ENCODE measurements at places on chromosomes 1 and 21. TPM values are rescaled to one million over a fixed set of nuclear protein-coding genes. Genes with fewer than 3 reads are reported as not detected.

DNA sequence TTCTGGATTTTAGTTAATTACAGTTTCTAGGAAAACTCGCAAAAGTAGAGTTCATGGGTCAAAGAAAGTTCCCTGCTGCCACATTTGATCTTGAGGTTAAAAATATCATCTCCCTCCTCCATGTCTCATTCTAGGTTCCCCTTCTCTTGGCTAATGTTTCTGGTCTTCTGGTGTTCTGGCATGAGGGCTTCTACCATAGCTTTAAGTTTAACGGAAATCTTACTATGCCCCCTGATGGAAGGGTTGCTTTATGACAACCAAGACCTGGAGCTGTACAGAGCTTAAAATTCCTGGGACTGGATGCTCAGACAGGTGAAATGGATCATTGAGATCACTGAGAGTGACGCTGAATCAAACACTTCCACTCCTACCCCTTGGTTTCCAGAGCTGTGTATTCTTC, 1881.7 kb downstream of the MRPL39 start:
- no peak for DNase-seq

The KIF17 gene
- total RNA-seq, result 10.3 TPM

DNA sequence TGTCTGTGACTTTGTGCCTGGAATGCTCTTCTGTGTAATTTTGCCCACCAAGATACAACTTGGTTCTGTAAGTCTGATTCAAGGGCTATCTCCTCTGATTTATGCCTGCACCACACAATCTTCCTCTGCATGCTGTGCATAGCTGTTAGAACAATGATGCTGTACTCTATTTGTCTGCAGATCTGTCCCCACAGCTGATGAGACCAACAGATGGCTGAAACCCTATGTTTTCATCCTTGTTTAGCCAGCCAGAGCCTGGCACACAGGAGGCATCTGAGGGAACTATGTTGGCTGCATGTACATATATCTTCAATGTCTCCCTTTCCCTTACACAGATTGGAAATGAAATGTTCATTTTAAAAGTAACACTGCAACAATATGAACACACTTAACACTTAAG, 58.0 kb upstream of the ABCA4 start:
- DNase-seq, result no peak

The CCDC27 gene
- total RNA-seq, result not detected

The GMEB1 gene
- total RNA-seq, result 11.0 TPM

The RNU1-4 gene
- under 0.01 TPM for total RNA-seq

The OR14K1 gene
- not detected for total RNA-seq

GRCh38 chr1:192954705-192955265, 104.4 kb downstream of the UCHL5 start:
- no peak for DNase-seq

- DNase-seq, result no peak
Observed at GRCh38 chr1:42239555-42239954, 75.0 kb upstream of the GUCA2A start.

The TFF2 gene
- total RNA-seq, result not detected

DNA sequence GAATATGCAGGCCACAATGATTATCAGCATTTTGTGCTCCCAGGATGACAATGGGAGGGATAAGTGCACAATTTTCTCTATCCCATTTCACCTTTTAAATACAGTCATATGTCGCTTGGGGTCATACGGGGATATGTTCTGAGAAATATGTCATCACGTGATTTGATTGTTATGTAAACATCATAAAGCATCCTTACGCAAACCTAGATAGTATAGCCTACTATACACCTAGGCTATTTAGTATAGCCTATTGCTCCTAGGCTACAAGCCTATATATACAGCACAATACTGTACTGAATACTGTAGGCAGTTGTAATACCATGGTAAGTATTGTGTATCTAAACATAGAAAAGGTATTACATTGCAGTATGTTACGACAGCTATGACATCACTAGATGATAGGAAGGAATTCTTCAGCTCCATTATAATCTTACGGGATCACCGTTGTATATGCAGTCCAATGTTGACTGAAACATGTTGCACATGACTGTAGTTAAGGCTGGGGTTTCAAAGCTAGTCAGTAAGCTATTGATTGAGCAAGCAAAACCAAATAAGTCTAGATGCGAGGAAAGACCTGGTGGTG, 18.9 kb downstream of the RUSC1 start:
- no peak for DNase-seq

GRCh38 chr1:26993237-26994019, at the start of gene TRNP1:
Gene TRNP1 (plus strand): TSS chr1:26993692. CDS start chr1:26993787, 95 bp downstream.
- peak; percentile 80 for DNase-seq

DNA sequence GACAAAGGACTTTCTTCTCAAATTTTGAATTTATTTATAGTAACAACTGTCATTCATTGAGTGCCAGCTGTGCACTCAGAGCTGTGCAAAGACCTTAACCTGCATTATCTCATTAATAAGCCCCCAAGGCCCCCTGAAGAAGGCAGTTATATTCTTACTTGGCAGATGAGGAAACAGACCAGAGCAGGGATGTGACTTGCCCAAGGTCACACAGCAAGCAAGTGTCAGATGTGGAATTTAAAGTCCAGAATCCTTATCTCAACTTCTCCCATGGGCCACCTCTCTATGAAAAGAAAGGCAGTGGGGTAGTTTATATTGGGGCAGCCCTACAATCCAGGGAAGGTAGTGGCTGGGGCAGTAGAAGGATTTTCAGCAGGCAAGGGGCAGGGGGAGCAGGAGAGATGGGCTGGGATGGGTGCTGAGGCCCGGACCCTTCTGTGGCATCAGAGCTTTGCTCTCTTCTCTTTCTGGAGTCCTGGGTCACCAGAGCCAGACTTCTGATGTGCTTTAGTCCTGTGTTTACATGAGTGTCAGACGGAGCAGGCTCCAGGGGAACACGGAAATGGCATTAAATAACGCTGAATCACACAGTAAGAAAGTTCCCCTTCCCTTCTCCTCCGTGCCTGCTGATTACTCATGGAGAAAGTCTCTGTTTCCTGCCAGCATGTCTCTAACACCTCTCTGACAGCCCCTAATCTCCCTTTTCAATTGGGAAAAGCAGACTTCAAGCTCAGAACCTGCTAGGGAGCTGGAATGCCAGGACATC, 39.5 kb downstream of the EPHB2 start:
- DNase-seq, result no peak

The MYOG gene
- not detected for total RNA-seq

- no peak for DNase-seq
Observed at GRCh38 chr1:91564888-91565701, 64.4 kb downstream of the CDC7 start.

The ITLN2 gene
- 46.2 TPM for total RNA-seq

The AMY1C gene
- total RNA-seq, result not detected

The ETV3L gene
- total RNA-seq, result not detected

- no peak for DNase-seq
Observed at GRCh38 chr1:233114159-233114558, 163.7 kb downstream of the NTPCR start.

The FAAH gene
- 173 TPM for total RNA-seq

DNA sequence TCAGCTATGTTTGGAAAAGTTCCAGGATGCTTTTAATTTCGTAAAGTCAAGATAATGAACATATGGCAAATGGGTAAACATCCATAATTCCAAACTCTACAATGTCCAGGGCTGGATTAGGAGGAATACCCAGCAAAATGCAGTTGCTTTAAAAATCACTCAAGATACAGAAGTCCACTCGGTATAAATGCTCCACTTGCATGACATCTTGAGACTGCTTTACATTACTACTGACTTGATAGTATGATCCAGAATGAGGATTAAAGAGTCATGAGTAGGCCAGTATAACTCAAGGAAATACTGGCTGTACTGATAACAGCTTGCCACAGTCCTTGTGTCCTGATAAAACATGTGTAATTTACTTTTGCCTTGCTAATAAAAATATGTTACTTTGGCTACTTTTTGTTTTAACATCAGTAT, 58.3 kb upstream of the ANGPTL3 start:
- no peak for DNase-seq
